Lower lobe of right lung (tissue), 2 donors: ENCODE measurements at places on chromosomes 12 and 14. TPM values are rescaled to one million over a fixed set of nuclear protein-coding genes. Genes with fewer than 3 reads are reported as not detected.

TC2N gene
- 53.1 TPM for total RNA-seq

SPX gene
- total RNA-seq: 0.59 TPM

DNA sequence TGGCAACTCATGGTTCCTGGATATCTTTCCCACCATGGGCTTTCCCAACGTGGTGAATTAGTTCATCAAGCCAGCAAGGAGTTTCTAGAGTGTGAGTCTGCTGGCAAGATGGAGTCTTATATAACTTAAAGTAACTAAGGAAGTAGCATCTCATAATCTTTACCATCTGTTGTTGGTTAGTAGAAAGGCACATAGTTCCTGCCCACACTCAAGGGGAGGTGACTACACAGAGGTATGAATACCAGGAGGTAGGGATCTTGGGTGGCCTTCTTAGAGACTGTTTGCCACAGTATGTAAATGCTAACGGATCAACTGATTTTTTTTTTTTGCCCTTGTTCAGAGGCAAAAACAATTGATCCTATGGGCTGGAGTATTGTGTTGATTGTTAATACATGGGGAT is 446.9 kb downstream of the ATP23 start:
- H3K4me3 ChIP-seq: no peak overlapping the region
- H3K36me3 ChIP-seq: no peaks in the 10 kb centered on the region
- no peaks in the 10 kb centered on the region for H3K4me1 ChIP-seq
- DNase-seq: no peak

DNA sequence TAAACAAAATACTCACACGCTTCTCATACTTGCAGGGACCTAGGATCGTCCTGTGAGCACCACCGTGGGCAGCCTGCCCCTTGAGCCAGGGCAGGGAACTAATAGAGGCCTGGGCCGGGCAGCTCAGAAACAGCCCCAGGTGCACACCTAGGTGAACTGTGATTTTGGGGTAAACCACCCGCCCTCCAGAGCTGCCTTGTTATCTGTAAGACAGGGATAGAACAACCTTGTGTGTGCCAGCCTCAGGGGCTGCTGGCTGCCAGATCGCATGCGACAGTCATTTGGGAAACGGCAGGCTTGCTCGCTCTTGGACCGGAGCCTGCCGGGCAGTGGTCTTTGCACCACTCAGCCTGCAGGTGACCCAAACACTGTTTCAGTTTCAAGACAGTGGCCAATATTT is 86.8 kb downstream of the ADGRD1 start:
- no peaks in the 10 kb centered on the region for H3K27me3 ChIP-seq
- peaks cover 11% of the 10 kb centered on the region for H3K36me3 ChIP-seq
- no peak overlapping the region for H3K4me3 ChIP-seq
- no peaks in the 10 kb centered on the region for H3K4me1 ChIP-seq
- DNase-seq: peak; percentile 33

- peaks cover 5% of the 10 kb centered on the region for H3K27me3 ChIP-seq
- no peak overlapping the region for H3K4me3 ChIP-seq
- peaks cover 11% of the 10 kb centered on the region for H3K36me3 ChIP-seq
- H3K27ac ChIP-seq: no peak overlapping the region
These were observed 9.8 kb downstream of the GALNT6 start for GRCh38 chr12:51381226-51382079.
